ENCODE measurements at places on chromosomes 1 and 21. TPM values are rescaled to one million over a fixed set of nuclear protein-coding genes. Genes with fewer than 3 reads are reported as not detected.

DENND2D gene
- total RNA-seq = 284 TPM

EIF2D gene
- 53.5 TPM for total RNA-seq

OVAAL gene
- not detected for total RNA-seq

- H3K27me3 ChIP-seq = no peaks in the 10 kb centered on the region
- H3K4me1 ChIP-seq = no peaks in the 10 kb centered on the region
- H3K4me3 ChIP-seq = no peak overlapping the region
Observed at GRCh38 chr1:55860326-55860725, 645.2 kb upstream of the USP24 start.

GRCh38 chr1:181104790-181105133 is 16.3 kb downstream of the IER5 start:
- no peaks in the 10 kb centered on the region for H3K27me3 ChIP-seq
- no peaks in the 10 kb centered on the region for H3K36me3 ChIP-seq
- H3K27ac ChIP-seq = peak overlapping the region; percentile 79
- peaks cover 62% of the 10 kb centered on the region for H3K4me1 ChIP-seq

DNA sequence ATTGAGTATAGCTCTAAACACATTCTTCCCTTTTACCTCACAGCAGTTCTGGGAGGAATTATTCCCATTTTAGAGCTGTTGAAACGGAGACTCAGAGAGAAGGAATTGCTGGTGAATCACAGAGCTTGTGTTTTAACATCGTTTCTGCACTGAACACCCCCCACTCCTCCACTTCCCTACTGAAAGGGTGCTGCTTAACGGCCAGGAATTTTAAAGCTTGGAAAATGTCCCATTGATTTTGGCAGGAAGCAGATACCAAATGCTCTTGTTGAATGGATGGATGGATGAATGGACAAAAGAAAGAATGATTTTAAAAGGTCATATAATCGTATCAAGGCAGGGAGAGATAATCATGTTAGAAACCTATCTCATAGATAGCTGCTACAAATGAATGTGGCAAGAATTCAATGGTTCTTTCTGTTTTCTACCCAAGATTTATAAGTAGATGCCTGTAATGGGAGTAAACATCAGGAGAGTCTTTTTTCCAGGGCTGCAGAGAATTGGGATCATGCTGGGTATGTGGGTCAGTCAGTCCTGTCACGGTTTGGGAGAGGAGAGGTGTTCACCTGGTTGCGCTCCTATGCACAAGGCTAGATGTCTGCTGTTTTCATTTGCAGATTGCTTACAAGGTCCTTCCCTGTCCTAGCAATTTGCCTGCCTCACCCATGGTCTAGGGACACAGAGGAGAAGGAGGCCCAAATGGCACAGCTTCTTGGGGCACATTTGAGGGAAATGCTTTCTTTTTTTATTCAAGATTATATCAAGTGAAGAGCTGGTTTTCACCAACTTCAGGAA is 19.0 kb downstream of the FAM163A start:
- H3K4me3 ChIP-seq = no peak overlapping the region
- no peaks in the 10 kb centered on the region for H3K4me1 ChIP-seq
- no peak overlapping the region for H3K27ac ChIP-seq
- H3K36me3 ChIP-seq = no peaks in the 10 kb centered on the region

DNA sequence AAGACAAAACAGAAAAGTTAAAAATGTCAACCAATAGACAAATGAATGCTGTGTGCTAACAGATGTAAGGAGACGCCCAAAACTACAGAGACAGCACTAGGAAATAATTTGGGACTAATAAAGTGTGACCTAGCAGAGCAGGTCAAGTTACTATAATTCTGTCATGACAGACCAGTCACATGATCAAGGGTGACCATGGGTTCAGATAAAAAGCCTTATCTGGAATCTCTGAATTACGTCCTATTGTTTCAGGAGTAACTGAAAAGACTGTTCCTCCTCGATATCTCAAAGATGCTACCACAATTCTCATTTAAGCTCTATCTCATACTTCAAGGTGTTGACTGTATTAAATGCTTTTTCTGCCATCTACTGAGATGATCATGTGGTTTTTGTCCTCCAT is 31.6 kb downstream of the PARP1 start:
- no peaks in the 10 kb centered on the region for H3K4me1 ChIP-seq
- no peaks in the 10 kb centered on the region for H3K27me3 ChIP-seq
- H3K4me3 ChIP-seq = no peak overlapping the region
- no peak overlapping the region for H3K27ac ChIP-seq
- peaks cover 97% of the 10 kb centered on the region for H3K36me3 ChIP-seq
- no peak for DNase-seq

DNA sequence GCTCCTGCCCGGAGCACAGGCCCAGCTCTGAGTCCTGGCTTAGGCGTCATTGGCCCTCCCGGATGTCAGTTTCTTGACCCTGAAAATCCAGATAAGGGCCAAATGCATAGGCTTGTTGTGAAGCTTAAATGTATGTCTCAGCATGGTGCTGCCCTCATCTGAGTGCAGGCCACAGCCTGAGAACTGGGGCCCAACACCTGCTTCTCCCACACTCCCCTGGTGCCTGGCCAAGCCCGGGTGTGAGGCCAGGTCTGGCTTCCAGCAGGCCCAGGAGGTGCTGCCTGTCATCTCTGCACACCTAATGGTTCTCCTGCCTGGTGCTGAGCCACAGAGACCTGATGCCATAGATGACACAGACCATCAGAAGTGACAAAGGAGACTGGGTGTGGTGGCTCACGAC is 14.0 kb downstream of the MX2 start:
- no peak for DNase-seq
- H3K4me1 ChIP-seq = peaks cover 31% of the 10 kb centered on the region
- H3K27ac ChIP-seq = no peak overlapping the region
- H3K4me3 ChIP-seq = no peak overlapping the region
- no peaks in the 10 kb centered on the region for H3K27me3 ChIP-seq

DNA sequence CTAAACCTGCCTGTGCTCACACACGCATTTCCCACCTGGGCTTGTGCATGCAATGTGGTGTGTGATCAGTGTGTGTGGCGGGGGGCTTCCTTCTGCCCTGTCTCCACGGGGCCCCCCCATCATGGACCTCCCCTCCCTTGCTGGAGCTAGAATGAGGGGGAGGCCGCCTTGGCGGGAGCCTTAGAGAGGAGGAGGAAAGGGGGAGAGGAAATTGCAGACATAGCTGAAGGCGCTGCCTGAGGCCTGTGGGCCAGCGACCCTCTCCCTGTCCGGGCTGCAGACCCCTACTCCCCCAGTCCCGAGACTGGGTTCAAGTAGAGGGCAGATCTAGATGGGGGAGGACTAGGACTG is 883 bp upstream of the EVA1B start:
- no peaks in the 10 kb centered on the region for H3K27me3 ChIP-seq
- no peaks in the 10 kb centered on the region for H3K36me3 ChIP-seq
- no peak overlapping the region for H3K4me3 ChIP-seq
- H3K4me1 ChIP-seq = peaks cover 28% of the 10 kb centered on the region

BCAN gene
- total RNA-seq = not detected

DNA sequence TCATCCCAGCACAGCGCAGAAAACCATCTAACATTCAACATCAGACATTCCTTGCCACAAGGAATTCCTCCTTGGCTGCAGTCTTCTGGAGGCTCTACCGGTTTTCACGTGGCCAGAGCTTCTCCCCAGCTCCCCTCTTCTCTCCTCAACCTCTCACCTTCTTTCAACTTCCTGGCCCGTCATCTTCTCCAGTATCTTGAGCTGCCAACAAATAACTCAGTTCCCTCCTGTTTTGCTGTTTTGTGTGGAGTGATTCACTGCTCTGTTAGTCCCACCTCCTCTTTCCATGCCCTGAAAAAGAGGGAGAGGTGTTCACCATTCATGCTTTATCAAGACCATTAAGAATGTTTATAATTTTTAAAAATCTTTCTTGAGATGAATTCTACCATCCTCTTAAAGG is 32.6 kb downstream of the PIGM start:
- no peaks in the 10 kb centered on the region for H3K4me1 ChIP-seq
- H3K27ac ChIP-seq = no peak overlapping the region
- H3K36me3 ChIP-seq = no peaks in the 10 kb centered on the region
- H3K27me3 ChIP-seq = no peaks in the 10 kb centered on the region

DNA sequence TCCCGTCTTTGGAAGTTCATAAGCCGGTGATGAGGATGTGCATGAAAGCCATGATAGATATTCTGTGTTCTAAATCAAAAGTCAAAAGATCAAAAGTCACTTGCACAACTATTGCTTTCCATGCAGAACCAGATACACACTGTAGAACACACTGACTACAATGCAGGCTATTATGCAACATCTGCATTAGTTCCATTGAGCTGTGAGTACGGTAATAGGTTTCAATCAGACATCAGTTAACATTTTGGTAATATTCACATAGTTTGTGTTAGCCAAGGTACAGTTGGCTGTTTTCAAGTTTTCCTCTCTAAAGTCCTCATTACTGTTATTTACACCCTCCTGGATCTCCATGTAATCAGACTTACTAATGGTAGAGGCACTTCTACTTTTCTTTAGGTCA is 3.1 kb downstream of the KCNA2 start:
- H3K27me3 ChIP-seq = peaks cover 30% of the 10 kb centered on the region
- no peaks in the 10 kb centered on the region for H3K36me3 ChIP-seq
- H3K4me1 ChIP-seq = peaks cover 15% of the 10 kb centered on the region
- no peak overlapping the region for H3K27ac ChIP-seq

GRCh38 chr21:32382108-32382644 is 10.6 kb downstream of the URB1 start:
- no peak for DNase-seq
- H3K27me3 ChIP-seq = no peaks in the 10 kb centered on the region
- no peak overlapping the region for H3K27ac ChIP-seq
- H3K36me3 ChIP-seq = peaks cover 56% of the 10 kb centered on the region
- no peaks in the 10 kb centered on the region for H3K4me1 ChIP-seq

PTPN14 gene
- 0.28 TPM for total RNA-seq

DNA sequence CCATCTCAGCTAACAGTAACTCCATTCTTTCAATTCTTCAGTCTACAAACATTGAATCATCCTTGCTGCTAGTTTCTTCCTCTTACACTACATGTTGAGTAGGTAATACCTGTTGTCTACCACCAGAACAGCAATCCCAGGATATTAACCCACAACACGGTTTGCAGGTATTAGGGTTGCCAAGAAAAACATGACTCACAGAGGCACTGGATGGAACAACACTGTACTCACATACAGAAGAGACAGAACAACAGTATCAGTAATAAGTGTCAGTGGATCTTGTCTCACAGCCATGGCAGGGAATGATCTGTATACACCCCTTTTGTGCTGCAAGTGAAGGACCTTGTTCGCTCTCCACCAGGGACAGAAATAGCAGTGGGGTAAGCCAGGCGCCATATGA is 212.1 kb downstream of the GPR52 start:
- no peak for DNase-seq
- no peaks in the 10 kb centered on the region for H3K4me1 ChIP-seq

DISP3 gene
- total RNA-seq = 0.61 TPM

DNA sequence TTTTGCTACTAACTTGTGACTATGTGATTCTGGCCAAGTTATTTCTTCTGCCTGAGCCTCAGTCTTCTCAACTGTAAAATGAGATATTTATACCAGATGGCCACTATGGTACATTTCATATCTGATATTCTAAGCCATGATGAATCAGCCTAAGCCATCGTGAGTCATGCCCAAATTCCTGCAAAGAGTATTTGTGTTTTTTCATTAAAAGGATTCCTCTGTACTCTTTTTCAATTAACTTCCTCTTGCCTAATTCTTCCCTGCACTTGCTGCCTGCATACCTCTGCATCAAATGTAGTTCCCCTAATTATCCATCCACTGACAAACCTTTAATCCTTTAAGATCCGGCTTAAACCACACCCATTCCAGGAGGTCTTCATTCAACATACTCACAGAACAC is 575.1 kb upstream of the BEND5 start:
- H3K27ac ChIP-seq = no peak overlapping the region
- no peak overlapping the region for H3K4me3 ChIP-seq
- H3K27me3 ChIP-seq = no peaks in the 10 kb centered on the region
- H3K36me3 ChIP-seq = no peaks in the 10 kb centered on the region
- H3K4me1 ChIP-seq = no peaks in the 10 kb centered on the region

OR2AK2 gene
- not detected for total RNA-seq

DNA sequence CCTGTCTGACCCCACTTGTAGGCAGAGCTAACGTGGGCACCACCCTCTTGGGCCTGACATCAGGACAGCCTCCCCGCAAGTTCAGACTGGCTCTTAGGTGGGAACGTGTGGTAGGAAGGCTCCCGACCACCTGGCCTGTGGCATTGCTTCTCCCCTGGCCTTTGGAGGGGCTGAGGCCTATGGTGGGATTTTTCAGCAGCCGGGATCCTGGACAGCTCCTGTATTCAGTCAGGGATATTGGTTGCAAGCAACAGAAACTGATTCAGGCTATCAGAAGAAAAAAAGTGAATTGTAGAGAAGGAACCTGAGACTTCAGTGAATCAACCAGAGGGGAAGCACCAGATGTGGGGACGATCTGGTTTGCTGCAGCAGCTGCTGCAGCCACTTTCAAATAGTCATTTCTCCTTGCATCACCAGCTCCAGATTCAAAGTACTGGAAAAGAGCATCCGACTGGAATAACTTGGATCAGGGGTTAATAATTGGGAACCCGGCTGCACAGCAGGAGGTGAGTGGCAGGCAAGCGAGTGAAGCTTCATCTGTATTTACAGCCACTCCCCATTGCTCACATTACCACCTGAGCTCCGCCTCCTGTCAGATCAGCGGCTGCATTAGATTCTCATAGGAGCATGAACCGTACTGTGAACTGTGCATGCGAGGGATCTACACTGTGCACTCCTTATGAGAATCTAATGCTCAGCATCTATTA is 5.9 kb downstream of the RNF186 start:
- no peak for DNase-seq
- H3K36me3 ChIP-seq = no peaks in the 10 kb centered on the region
- no peak overlapping the region for H3K27ac ChIP-seq
- H3K4me1 ChIP-seq = no peaks in the 10 kb centered on the region

DNA sequence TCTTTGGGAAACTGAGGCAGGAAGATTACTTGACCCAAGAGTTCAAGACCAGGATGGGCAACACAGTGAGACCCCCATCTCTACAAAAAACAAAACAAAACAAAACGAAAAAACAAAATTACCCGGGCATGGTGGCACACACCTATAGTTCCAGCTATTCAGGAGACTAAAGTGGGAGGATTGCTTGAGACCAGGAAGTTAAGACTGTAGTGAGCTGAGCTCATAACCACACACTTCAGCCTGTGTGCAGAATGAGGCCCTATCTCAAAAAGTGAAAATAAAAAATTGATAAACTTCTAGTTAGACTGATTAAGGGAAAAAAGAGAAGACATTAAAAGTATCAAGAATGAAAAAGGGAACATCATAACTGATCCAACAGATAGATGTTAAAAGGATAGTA is 154.0 kb downstream of the RHOU start:
- no peak overlapping the region for H3K27ac ChIP-seq
- H3K4me3 ChIP-seq = no peak overlapping the region
- DNase-seq = no peak

LCE2C gene
- not detected for total RNA-seq

DNA sequence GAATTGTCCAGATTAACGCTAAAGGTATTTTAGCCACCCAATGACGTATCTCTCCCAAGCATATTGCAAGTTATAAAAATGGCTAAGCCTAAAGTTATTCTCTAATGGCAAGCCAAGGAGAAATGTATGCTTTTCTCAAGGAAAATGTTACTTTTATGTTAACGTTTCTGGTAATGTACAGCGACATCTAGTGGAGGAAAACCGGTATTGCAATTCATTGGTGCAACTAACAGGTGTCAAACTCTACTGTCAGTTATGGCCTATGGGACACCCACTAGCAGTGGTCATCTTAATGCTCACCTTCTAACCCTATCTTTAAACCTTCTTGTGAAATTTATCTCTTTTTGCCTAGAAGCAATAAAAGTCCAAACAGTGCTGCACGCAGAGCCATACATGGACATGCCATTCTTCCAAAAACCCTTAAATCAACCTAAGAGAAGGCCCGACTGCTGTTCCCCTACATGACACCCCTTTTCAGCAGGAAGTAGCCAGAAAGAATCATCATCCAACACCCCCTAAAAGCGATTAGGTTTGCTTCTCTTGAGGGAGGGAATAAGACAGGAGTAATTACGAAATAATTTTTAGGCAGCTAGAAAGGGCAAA is 68.7 kb upstream of the LRIF1 start:
- no peak overlapping the region for H3K27ac ChIP-seq
- peaks cover 3% of the 10 kb centered on the region for H3K27me3 ChIP-seq
- DNase-seq = peak; percentile 50

TMEM234 gene
- 30.7 TPM for total RNA-seq

ADAM30 gene
- not detected for total RNA-seq
